ENCODE measurements at places on chromosomes 1 and 21.

GRCh38 chr1:209342441-209343175, 240.9 kb upstream of the CAMK1G start:
- DNase-seq, result no peak

DNA sequence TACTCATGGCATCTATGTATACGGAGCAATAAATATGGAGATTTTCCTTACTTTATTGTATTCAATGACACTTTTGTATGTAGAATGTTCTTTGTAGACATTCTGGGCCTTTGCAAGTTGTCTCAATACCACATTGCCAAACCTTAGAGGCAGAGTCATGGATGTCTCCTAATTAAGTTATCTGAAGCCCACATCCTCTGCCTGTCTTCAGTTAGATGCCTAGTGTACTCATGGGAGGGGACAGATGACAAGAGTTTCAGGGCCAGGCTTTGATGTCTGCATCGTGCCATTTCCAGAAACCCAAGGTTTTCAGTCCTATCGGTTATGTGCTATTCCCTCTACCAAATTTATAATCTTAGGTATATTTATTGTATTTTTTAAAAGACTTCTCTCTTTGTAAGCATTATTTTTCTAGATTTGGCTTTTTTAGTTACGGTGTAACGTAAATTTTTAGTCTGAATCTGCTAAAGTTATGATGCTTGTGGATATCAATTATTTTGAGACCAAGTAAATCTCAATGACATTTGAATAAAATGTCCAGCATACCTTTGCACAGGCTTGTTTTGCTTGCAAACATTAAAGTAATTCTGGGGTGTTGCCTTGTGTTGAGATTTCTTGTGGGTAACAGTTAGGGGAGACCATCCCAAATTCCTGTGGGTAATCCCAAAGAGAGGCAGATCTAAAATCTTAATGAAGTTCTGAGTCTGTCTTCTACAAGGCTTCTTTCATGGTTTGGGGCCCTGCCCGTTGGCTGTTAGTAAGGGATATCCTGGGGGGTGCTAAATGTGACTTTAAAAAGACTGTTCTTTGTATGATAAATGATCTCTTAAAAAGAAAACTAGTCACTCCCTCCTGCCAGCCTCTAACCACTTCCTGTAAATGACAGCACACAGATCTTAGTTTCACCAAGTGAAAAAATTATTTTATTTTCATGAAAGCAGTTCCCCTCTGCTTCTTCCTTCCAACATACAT, 8.0 kb upstream of the MACF1 start:
- no peak for DNase-seq

GRCh38 chr1:219710529-219711194, 97.8 kb upstream of the ZC3H11B start:
- DNase-seq, result no peak

DNA sequence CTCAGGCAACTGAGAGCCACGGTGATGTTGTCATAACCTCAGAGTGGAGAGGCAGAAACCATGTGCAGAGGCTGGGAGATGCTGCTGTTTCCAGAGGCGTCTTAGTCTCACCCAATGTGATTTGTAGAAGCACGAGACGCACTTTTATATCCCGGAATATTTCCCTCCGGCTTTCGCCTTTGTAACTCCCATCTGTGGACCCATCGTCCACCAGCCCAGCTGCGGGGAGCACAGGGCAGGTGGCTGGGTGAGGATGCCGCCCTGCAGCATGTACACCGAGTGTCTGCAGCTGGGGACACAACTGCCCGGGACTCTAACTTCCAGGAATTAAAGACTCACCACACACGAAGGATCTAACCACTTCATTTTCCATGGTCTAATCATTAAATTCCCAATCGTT, 43.5 kb downstream of the UBASH3A start:
- DNase-seq, result no peak

DNA sequence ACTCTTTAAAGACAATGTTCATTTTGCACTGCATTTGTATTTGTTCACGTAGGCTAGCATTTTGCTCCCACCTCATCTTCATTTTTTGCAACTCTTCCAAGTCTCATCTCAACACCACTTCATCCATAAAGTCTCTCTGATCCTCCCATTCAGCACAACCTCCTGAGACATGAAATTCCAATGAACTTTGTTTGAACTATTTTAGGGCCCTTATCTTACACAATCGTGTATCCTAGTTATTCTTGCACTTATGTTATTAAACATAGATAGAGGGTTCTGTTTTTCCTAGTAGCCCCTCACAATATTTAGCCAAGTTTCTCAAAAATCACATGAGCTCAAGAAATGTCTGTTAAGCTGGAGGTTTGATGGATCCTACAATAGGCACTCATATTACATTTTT, 500.5 kb upstream of the ADAMTS5 start:
- DNase-seq, result no peak

GRCh38 chr1:223844787-223845036, 1.0 kb downstream of the TP53BP2 start:
- DNase-seq, result no peak

- DNase-seq, result no peak
Observed at GRCh38 chr21:29985866-29986265, 46.1 kb upstream of the GRIK1 start.

- no peak for DNase-seq
Observed at GRCh38 chr1:175904808-175905207, 161.4 kb upstream of the TNR start.

DNA sequence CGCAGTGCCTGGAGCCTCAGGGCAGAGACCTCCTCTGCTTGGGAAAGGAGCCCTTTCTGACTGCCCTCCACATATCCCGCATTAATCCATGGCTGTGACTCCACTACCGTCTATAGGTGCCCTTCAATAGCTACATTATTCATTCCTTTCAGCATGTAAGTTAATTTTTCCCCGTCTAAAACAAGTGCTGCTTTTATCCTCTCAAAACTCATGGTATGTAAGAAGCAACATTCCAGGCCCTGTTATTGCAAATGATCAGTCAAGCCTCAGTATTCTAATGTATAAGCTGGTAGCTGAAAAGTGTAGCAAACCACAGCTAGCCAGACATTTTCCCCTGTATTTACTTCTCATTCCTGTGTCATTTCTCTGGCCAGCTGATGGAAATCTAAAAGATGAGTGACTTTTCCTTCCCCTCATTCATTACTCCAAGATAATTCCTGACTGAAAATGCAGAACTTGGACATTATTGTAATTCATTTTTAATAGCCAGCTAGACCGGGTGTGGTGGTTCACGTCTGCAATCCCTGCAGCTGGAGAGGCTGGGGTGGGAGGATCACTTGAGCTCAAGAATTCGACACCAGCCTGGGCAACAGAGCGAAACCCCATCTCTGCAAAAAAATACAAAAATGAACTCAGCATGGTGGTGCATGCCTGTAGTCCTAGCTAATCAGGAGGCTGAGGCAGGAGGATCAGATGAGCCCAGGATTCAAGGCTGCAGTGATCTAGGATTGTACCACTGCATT, 88.5 kb upstream of the SOD1 start:
- DNase-seq, result no peak

- no peak for DNase-seq
Observed at GRCh38 chr1:119908661-119909060, 12.3 kb upstream of the ADAM30 start.

DNA sequence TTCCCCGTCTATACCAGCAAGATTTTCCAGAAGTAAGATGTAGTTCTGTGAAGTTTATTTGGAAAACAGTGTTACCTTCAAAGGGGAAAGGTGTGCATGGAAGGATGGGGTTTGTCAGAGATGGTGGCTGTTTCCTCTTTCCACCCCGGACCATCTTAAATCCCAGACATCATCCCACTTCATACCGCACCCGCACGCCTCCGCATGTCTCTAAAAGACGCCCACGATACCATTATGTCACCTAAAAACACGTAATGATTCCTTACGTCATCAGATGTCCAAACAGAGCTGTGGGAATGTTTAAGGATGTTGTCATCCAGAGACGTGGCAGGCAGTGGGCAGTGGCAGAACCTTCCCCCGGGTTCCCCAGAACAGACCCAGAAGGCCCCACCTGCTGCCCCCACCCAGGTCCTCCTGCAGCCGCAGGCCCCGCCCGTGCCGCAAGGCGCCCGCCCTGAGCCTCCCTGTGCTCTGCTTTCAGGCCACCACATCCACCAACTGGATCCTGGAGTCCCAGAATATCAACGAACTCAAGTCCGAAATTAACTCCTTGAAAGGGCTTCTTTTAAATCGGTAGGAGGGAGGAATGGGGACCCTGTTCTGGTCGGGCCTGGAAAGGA, 152.2 kb downstream of the PEX14 start:
- DNase-seq, result no peak

DNA sequence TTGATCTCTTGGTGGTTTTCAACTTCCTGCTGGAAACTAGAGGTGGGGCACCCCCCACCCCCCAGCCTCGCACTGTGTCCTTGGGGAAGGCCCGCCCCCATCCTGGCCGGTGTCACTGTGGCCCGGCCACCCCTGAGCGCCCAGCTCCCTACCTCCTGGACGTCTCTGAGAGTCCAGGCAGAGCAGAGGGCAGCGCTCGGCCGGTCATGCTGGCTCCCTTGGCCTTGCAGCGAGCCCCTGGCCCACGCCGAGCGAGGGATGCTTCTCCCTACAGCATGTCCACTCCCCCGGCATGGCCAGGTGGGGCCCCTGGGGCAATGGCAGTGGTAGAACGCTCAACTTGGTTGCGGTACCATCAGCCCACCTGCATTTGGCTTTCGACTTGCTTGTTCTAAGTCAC, 28.7 kb upstream of the TRAPPC10 start:
- DNase-seq, result no peak

GRCh38 chr1:197103300-197103699, 36.2 kb upstream of the F13B start:
- DNase-seq, result no peak

GRCh38 chr21:15210235-15210678, 145.5 kb upstream of the NRIP1 start:
- DNase-seq, result no peak

DNA sequence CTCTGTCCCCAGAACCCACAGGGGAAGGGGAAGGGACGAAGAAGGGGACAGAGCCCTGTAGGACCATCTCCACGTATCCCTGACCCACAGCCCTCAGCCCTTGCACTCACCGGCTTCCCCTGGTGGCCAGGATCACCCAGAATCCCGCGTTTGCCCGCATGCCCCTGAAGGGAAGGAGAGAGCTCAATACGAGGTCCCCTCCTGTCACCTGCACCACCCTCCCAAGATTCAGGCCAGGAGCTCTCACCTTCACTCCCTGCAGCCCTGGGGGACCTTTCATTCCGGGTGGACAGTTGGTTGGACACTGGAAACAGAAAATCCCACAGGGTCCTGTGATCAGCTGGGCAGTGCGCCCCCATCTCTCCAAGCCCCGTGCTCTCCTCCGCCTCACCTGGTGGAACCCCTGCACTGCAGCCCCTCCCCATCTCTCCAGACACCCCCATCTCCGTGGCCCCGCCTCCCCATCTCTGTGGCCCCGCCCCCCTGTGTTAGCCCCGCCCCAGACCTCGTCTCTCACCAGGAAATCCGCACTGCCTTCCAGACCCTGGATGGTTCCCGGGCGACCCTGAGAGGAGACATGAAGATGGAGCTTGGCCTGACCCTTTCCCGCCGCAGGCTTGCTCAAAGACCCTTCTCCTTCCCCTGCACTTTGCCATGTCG, 6.0 kb downstream of the COL9A2 start:
- DNase-seq, result no peak

- no peak for DNase-seq
Observed at GRCh38 chr1:242206994-242207393, 208.1 kb upstream of the MAP1LC3C start.

- no peak for DNase-seq
Observed at GRCh38 chr1:216710055-216710454, 13.2 kb downstream of the ESRRG start.

GRCh38 chr1:119782631-119783325, 14.1 kb upstream of the HMGCS2 start:
- no peak for DNase-seq

GRCh38 chr1:171588230-171588629, 33.8 kb upstream of the MYOCOS start:
- DNase-seq, result no peak

- no peak for DNase-seq
Observed at GRCh38 chr1:226845624-226846023, 24.8 kb upstream of the PSEN2 start.

GRCh38 chr1:183404476-183404875, 13.7 kb downstream of the NMNAT2 start:
- DNase-seq, result no peak
